NCI-H1694 treated with DMSO at 0.1 percent for 48 hours (cell line): ENCODE measurements at places on chromosomes 11 and 22.

DNA sequence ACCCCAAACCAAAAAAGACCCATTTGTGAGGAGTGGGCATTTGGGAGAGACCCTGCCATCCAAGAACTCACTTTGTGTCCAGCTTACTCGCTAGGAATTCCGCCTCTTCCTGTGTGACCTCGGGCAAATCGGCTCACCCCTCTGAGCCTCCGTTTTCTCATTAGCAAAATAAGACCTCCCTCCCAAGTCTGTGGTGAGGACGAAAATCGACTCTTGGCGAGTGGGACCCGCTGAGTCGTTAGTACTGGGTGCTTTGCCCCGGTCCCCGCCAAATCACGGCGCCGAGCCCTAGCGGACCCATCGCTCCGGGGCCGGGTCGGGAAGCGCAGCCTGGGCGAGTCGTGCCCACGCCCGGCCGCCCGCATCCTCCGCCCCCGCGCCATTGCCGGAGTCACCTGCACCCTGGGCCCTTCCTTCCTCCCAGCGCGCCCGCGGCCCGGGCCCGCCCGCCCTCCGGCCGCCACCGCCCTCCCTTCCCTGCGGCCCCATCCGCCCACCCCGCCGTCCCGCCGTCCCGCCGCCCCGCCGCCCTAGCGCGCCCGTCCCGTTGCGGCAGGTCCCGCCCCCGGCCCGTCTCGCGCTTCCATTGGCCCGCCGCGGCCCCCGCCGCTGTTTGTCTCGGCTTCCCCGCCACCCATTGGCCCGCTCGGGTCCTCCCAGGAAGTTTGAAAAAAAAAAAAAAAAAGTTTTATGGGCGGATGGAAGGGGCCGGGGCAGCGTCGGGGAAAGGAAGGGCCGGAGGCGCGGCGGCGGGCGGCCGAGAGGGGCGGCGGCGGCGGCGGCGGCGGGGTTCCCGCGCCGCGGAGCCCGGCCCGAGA is 48.9 kb downstream of the TRIOBP start:
- peak; percentile 38 for DNase-seq

DNA sequence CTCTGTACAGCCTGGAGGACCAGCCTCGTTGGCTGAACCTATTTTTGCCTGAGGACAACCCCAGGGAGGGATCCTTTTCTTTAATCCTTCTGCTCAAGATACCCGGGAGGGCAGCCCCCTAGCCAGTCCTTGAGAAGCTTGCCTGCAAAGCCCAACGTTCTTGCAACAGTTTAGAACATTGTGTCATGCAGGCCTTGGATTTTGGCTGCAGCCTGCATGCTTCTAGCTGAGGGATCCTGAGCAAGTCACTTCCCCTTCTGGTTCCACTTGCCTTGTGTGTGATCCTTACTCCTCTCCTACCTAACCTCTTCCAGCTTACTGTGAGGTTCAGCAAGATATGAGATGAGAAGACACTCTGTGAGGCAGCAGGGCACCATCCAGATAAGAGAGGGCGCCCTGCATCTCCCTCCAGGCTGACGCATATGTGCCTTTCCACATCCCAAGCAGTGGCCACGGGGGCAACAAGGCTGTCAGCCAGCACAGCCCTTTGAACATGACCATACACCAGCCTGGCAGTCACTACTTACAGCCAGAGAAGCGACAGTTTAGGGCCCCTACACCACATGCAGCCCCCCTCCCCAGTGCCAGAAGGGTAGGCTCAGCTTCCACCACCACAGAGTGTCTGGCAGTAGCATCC is 76.1 kb downstream of the C11orf58 start:
- DNase-seq: no peak

DNA sequence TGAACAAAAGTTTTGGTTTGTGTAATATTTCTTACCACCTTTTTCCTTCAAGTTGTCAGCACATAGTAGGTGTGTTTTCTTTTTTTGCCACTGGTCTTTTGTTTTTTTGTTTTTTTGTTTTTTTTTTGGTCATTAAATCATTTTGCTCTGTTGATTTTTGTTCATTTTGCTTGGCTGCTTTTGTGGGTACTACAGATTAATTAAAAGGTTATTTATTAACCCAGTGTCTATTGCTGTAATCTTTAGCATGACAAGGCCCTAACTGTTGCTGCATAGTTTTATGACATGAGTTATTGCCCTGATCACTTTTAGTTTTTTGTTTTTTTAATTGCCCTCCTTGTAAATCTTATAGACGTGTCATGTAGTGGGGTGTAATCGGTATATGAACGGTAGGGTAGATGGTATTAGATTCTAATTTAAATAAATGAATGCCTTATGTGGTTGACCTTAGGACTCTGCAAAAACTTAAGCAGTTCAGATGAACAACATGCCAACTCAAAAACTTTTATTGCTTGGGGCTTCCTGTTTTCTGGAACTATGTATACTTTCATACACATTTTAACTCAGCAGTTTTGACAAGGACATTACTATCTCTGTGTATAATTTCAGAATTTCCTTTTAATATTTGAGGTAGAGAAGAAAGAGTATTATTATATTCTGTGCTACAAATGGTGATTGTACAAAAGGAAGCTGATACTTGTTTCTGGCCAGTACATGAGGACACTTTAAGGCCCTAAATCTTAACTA is 7.9 kb downstream of the EWSR1 start:
- DNase-seq: no peak

DNA sequence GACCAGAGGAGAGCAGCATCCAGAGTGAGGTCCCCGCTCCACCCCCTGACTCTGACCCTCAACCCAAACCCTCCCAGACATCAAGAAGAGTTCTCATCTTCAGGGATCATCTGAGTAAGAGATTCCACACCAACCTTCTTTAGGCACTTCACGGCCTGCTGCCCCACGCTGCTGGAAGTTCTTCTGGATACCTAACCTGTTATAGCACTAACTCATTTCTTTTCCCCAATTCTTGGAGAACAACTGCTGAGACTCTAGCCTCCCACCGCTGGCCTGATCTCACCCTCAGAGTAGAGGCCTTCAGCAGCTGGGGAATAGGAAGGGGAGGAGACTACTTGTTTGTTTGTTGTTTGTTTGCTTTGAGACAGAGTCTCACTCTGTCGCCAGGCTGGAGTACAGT is 7.3 kb downstream of the TMPRSS13 start:
- DNase-seq: no peak

DNA sequence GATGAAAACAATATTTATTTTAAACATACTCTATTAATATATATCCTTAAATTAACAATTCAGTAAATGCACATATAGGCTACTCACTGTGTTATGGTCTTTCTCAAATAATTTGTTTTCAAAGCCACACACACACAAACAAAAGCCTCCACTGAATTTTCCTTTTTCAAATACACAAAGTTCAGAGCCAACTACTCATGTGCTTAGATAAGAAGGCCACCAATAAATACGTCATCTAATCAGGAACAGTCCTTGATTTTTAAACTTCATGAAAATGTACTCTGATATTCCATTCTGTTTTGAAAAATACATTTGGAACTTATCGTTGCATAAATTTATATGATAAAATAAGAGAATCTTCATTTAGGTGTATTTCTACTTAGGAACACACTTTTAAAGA is 26.0 kb downstream of the KBTBD3 start:
- DNase-seq: no peak

- no peak for DNase-seq
Measured at GRCh38 chr11:93630037-93630436, 31.4 kb upstream of the CEP295 start.

DNA sequence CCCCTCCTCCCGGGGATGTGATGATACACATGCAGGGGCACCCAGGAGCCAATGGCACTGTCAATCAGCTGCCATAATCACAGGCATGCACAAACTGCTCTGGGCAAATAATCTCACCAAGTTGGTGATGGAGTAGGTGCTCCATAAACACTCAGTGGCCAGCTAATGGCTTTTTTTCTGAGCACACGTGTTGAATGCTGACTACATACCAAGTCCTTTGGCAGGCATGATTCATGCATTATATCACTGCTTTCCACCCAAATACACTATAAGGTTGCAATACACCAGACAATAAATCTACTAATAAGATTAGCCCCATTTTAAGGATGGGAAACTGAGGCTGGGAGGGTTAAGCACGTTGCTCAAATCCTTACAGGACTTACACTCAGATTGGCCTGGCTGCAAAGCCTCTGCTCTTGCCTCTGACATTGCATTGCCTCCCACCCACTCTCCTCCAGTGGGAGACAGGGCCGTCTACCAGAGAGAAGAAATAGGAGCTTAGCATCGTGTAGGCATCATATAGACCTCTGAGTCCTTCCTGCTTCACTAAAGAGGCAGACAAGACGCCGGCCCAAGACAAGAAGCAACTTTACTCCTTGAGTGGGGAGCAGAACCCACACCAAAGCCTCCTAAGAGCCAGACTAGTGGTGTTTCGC is 32.7 kb upstream of the ACCSL start:
- DNase-seq: no peak
